ENCODE measurements at places on chromosomes 6 and 20.

GRCh38 chr20:48679599-48679998 lies 148.2 kb downstream of the PREX1 start:
- DNase-seq, result no peak

- DNase-seq, result peak; percentile 69
These were observed 81.1 kb downstream of the STXBP5 start for GRCh38 chr6:147285087-147285855.

- peak; percentile 91 for DNase-seq
These were observed 46.2 kb downstream of the GJA10 start for GRCh38 chr6:89940225-89941027.

DNA sequence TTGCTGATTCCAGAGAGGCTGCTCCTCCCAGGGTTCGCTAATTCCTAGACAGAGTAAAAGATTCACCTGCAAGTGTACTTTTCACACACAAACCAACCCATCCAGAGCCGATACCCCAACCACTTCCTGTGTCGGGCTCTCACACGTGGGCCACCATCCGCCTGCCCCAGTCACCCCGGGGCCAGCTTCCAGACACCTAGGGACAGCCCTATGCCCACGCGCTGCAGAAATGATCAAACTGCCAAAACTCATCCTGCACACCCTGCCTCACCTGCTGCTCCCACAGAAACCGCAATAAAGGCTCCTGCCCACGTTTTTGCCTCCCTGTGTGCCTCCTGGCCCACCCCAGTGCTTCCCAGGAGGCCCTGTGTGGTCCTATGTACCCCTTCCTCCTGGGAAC lies 59.5 kb downstream of the PSMG4 start:
- no peak for DNase-seq

GRCh38 chr6:154325142-154325541 lies 31.5 kb downstream of the IPCEF1 start:
- no peak for DNase-seq

DNA sequence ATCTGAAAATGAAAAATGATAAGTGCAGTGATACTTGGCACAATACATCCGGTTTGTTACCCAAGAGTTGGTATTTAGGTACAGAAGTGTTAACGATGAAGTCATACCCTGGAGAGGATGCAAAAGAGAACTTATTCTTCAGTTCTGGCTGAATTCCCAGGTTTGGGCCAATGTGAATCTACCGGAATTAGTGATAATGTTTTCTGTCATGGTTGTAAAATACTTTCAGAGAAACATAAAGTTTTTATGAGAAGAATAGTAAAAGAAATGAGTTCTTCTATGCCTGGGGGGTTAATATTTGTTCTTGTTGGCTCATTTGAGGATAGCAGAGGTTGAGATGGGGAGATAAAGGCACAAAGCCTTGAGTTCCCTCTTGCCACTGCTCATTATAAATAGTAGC lies 509.9 kb upstream of the POU3F2 start:
- peak; percentile 6 for DNase-seq

- DNase-seq, result no peak
These were observed 27.5 kb upstream of the MYMX start for GRCh38 chr6:44189257-44189656.

All from hippocampal formation (tissue), 2 donors.